ENCODE measurements at places on chromosomes 7 and 10.

DNA sequence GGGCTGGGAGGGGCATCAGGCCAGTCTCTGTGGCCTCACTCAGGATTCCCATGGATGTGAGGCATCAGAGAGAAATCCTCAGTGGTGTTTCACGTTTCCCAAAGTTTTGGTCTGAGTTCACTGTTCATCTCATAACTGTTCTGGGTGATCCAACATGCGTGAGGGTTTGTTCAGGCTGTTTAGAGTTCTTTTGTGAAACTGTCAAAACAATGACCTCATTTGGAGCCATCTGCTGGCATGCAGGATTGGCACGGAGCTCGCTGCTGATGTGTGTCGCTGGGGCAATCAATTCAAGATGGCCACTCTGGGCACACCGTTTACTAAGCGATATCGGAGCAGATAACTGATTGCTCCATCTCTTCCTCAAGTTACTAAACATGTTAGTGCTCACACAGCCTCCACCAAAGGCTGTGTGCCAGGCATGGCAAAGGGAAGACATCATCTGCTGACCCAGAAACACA is 365.6 kb downstream of the WDR11 start:
- DNase-seq = peak; percentile 79

DNA sequence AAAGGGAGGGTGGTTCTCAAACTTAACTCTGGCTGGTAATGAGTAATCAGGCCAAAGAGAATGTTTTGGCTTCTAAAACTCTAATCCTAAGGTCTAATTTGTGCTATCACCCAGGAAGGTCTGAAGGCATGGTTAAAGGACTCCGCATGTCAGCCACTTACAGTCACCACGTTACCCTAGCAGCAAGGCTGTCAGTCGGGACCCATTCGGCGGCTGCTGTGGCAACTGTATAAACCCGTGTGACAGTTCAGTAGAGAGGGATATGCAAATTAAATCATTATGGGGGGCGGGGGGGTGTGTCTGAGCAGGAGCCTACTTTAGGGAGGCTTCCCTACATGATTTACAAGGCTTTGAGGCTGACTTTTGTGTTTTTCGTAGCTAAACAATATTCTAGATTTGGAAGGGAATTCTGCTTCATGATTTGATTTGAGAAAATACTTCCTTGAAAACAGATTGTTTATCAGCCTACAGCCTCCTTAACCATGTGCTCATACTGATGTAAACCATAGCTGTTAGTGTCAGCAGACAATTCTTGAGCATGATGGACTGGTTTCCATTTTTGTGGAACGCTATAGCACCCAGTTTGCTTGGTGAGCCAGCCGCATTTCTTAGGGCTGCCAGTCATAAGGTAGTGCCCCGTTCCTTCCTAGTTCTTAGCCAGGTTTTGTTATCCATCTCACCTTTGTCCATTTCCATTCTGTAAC is 284.4 kb downstream of the USP6NL start:
- DNase-seq = no peak

- DNase-seq = no peak
Observed at GRCh38 chr7:80026766-80027165, 107.9 kb upstream of the GNAI1 start.

DNA sequence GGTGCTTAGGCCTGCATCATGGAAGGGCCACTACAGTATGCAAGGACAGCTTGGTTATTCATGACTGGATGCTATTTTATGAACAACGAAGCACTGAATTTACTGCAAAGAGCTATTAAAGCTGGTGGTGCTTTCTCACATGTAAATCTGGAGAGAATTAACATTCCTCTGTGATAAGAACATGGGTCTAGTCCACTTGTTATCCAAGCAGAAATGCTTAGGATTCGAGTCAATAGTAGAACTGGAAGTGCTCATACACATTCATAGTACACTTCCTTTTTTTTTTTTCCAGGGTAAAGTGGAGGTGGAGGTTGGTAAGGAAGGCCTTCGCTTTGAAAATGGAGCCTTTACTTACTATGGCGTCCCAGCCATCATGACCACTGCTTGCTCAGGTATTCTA is 35.0 kb downstream of the CNNM1 start:
- no peak for DNase-seq

DNA sequence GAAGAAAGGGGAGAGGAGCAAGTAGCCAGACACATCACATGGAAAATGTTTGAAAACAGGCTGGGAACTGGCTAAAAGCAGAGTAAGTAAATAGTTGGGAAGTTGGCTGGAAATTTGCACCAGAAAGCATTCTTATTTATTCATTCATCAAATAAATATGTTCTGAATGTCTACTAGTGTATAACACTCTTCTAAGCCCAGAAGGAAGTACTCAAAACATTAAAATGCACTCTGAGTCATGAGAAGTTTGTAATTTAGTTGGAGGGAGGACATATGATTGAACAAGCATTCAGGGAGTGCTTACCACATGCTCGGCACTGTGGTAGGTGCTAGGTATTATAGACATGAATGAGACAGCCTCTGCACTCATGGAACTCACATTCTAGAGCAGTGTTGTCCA is 37.0 kb upstream of the CNNM1 start:
- DNase-seq = no peak

GRCh38 chr7:23357190-23358093 is 58.3 kb downstream of the MALSU1 start:
- DNase-seq = no peak

GRCh38 chr10:84659497-84660439 is 331.4 kb downstream of the CCSER2 start:
- DNase-seq = no peak

DNA sequence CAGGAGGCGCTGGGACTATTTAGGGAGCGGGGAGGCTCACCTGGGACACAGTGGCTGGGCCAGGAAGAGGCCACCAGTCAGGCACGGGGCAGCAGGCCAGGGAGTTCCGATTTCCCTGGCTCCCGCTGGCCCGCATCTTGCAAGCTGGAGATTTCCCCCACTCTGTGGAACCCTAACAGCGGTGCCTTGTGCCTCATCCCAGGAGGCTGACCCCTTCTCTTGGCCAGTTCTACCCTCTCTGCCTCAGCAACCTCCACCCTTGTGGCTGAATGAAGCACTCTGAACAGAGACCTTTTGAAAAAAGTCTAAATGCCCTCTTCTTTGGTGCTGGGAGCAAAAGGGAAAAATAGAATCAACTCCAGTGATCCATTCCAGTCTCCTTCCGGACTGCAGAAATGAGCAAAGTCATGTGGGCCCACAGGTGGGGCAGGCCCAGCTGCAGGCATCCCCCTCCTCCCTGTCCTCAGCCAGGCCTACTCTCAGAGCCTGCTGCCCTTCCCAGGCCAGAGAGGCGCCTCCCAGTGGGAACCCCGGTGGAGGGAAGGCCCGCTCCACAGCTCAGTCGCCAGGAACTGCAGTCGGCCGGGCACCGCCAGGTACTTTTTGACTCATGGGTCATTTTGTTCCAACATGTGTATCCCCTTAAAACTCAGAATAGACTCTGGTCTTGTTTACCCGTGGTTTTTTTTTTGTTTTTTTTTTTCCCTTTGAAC is 155.5 kb downstream of the ZNF248 start:
- no peak for DNase-seq

- no peak for DNase-seq
Observed at GRCh38 chr10:63585041-63585440, 63.8 kb downstream of the REEP3 start.

DNA sequence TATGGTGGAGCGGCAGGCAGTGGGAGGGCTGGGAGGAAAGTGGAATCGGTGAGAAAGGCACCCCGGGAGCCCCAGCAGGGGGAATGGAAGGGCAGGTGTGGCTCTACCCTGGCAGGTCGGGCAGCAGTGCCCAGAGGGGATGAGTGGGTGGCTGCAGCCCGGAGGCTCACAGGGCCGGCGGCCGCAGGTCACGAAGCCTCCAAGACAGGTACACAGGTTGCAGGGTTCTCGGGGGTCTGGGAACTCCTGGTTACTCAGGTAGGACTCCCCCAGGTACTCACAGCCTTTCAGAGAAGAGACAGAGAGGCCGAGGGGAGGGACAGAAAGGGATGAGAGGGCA is 21.8 kb downstream of the KCP start:
- no peak for DNase-seq

- DNase-seq = no peak
Observed at GRCh38 chr7:99899830-99900519, 19.4 kb downstream of the TRIM4 start.

DNA sequence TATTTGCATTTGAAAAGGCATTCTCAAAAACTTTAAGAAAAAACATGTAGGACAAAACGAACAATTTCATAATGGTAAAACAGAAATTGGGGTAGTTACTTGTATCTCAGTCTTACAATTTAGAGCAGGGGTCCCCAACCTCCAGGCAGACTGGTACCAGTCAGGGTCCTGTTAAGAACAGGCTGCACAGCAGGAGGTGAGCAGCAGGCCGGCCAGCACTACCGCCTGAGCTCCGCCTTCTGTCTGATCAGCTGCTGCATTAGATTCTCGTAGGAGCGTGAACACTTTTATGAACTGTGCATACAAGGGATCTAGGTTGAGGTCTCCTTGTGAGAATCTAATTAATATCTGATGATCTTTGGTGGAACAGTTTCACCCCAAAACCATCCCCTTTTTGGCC is 77.3 kb downstream of the SEMA3A start:
- DNase-seq = no peak

- DNase-seq = no peak
Observed at GRCh38 chr10:103839519-103839871, 15.9 kb downstream of the SH3PXD2A start.

GRCh38 chr7:158487631-158488151 is 99.9 kb downstream of the PTPRN2 start:
- no peak for DNase-seq

DNA sequence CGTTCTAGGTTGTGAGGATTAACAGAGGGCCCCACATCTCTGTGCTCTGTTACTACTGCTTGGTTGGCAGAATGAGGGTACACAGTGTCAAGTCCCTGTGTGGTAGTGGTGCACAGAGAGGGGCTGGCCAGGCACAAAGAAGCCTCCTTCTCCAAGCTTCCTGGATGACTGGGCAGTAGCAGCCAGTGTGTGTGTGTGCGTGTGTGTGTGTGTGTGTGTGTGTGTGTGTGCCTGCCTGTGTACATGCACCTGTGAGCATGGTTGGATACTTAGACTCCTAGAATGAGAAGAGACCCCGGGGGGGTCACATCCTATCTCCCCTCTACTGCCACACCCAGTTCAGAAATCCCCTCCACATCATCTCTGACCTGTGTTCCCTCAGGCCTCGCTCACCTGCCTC is 146.7 kb upstream of the UNC5B start:
- no peak for DNase-seq

GRCh38 chr10:36675458-36675880 is 449.9 kb upstream of the ANKRD30A start:
- DNase-seq = no peak

DNA sequence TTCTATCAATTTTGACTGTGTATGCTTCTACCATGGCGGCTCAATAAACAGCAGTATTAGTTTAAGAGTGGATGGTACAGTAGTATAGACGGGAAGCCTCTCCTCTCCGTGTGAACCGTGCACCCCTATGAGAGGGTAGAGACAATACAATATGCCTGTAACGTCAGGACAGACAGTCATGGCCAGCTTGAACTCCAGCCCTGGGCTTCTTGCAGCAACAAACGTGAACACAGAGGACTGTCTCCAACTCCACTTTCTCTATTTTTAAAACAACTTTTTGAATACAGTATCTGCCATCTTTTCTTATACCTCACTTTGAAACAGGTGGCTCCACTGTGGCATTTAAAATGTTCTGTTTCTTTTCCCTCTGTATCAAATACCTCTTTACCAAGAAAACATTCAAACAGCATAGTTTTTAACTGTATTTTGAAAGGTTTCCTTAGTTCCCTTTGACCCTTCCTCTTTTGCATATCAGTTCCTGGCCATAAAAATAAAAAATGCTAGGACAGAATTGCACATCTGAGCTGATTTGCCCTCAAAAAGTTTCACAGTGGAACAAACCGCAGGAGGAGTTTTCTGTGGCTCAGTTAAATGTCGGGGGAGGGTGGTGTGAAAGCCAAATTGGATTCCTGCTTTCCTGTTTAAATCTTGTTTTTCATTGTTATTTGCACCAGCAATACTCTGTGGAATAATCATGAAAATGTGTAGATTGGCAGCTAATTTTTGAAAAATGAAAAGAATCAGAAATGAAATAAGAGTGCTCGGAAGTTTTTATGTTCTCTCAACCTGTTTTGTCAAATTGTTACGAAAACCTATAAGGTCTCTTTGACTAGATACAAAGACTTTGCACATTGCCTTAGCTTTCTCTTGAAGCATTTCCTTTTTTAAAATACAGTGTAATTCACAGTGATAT is 8.0 kb downstream of the IKZF1 start:
- no peak for DNase-seq

- DNase-seq = no peak
Observed at GRCh38 chr7:80584778-80585177, 53.7 kb upstream of the CD36 start.

DNA sequence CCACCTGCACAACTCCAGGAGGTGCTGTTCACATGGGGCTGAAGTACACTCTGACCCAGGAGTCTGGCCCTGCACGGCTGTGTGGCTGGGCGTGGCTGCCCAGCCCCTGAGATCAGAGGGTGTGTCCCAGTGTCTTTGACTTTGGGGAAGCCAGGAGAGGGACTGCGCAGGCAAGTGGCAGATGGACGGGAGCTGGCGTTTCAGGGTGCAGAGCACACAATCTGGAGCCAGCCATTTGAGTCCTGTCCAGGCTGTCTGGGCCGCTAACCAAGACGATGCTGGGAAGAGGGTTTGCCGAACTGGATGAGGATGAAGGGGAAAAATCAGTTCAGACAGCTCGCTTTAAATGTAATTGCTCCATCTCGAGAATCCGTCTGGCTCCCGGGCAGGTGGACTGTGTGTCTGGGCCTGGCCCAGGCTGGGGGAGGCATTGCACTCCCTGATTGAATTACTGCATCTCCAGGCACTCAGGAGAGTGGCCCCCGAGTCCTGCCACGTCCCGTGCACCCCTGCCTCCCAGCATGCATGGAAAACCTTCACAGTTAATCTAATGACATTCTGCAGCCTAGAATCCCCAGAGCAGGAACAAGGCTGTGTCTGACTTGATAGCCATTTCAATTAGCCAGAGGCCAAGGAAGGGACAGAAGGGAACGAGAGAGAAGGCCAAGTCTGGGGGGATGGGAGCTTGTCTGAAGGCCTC is 120.8 kb upstream of the NANOS1 start:
- DNase-seq = no peak

DNA sequence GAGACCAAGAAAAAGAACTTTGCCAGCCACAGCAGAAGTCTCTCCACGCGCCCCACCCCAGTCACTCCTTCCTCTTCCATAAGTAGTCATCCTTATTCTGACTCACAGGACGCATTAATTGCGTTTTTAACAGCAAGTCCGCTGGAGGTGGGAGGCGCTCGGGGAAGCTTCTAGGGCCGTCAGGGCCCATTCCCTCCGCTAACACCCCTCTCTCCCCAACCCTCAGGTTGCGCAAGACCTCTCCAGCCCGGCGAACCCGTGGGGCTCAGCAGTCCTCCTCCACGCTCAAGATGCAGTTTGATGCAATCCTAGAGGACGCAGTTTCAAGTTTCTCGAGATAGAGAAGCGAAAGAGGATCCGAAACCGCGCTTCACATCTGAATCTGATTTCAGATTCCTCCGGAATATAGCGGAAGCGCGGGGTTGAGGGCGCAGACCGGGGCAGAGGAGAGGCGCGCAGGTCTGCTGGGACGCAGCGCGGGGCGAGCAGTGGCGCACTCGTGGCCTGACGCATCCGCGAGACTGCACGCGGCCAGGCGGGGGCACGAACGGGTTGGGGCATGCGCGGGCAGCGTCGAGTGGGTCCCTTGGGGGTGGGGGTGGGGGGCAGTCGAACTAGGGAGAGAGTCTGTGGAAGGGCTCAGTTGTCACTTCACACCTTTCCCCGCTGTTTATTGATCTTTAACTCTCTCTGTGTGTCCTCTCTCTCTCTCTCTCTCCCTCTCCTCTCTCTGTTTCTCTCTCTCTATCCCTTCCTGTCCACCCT is 37.8 kb upstream of the PSAP start:
- peak; percentile 56 for DNase-seq

GRCh38 chr7:146185844-146186243 is 69.2 kb downstream of the CNTNAP2 start:
- DNase-seq = no peak

GRCh38 chr10:57303566-57303965 is 942.5 kb upstream of the ZWINT start:
- no peak for DNase-seq

Measured in hippocampal formation (tissue), 2 donors.